ENCODE measurements at places on chromosomes 2 and 18. TPM values are rescaled to one million over a fixed set of nuclear protein-coding genes. Genes with fewer than 3 reads are reported as not detected.

The CCDC121 gene
- 2.5 TPM for total RNA-seq

The DNAJC5G gene
- total RNA-seq = 1.5 TPM

DNA sequence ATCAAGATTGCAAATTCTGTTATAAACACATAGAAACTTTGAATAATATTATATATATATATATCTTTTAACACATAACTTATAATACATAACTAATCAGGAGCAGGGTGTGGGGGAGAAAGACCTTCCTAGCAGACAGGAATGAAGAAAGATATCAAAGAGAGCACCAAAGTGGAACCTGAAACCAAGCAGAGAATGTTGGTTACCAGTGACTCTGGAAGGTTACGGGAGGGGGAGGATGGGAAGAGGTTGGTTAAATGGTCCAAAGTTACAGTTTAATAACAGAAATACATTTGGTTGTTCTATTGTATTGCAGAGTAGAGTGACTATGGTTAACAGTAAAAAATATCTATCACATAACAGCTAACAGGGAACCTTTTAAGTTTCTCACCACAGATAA, 366.7 kb downstream of the LRRTM4 start:
- no peak for DNase-seq

DNA sequence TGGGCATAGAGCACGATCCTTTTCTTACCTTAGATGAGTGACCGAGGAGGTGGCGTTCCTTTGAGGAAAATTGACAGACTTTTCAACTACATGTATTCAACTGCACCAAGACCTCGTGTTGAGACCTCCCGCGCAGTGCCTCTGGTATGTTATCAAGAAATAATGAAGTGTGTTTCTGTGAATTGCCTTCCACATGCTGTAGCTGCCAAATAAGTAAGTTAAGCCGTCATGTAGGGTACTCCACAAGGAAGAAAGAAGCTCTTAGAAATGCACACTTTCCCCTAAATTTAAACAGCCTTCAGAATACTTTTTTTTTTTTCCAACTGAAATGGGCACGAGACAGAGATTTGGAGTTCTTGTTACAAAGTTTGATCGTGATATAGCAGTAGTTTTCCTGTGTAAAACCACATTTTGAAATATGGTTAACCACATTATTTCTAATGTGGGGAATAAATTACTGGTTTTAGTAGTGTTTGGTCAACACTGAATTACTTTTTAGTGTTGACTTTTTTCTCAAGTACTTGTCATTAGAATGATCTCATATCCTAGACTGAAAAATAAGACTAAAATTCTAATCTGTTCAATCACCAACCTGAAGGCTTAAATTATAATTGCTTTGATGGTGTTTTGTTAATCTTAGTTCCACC, 30.5 kb downstream of the PDK1 start:
- no peak for DNase-seq

- no peak for DNase-seq
These were observed 56.9 kb downstream of the WDSUB1 start for GRCh38 chr2:159229476-159230144.

GRCh38 chr2:105394951-105395611, 3.8 kb downstream of the FHL2 start:
- DNase-seq = no peak

Data from vagina (tissue), 2 donors.